Fibroblast of the aortic adventitia (primary cell): ENCODE measurements at places on chromosomes 16 and 17. TPM values are rescaled to one million over a fixed set of nuclear protein-coding genes. Genes with fewer than 3 reads are reported as not detected.

The WSCD1 gene
- total RNA-seq: 0.16 and 0.18 TPM in 2 replicates

The ERN1 gene
- total RNA-seq: 11.6 and 13.3 TPM in 2 replicates

The GRAP gene
- total RNA-seq: under 0.01 TPM in 1 of 2 replicates, not detected in the other

The WIPF2 gene
- total RNA-seq: 4.1 and 9.6 TPM in 2 replicates

DNA sequence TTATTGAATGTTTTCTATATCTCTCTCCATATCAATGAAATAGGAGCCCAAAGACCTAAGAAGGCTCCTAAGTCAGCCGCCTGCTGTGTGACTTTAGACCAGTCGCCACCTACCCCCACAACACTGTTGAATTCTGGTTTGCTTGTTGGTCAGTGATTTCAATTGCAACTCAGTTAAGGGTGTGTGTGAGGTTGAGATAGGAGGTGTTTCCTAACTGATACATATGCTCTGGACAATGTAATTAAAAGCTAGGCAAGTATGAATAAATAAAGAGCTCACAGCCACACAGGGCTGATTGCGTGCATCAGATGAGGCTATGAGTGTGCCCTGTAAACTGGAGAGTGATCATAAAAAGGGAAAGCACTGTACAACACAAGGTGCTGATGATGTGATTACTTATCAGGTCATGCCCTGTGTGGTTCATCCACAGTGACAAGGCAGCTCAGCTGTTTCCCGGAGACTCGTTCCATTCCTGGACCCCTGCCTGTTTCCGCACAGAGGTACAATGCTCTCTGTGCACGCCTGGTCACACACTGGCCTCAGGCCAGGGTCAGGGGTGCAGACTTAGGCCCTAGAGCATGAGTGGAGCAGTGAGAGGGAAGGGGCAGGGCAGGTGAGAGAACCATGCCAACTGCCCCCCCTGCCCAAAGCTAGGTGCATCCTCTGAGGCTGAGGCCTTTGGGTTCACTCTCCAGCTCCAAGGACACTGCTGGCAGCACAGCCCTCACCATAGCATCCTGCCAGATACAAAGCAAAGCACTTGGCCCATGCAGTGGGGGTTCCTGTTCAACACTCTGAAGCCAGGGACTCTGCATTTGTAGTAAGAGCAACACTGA, 3.3 kb upstream of the KRT35 start:
- DNase-seq: no peak

DNA sequence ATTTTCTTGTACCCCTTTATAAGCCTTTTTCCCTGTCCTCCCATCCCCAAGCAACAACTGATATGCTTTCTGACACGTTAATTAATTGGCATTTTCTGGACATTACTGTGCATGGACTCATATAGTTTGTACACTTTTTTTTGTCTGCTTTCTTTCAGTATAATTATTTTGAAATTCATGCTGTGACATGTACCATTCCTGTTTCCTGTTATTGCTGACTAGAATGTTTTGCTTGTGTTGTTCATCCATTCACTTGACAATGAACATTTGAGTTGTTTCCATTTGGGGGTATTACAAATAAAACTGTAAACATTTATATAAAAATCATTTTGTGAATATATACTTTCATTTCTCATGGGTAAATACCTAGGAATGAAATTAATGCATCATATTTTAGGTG, 50.6 kb downstream of the RBBP6 start:
- DNase-seq: no peak

- DNase-seq: peak; percentile 74
Observed at GRCh38 chr17:77233635-77234334, 93.0 kb downstream of the SEC14L1 start.

DNA sequence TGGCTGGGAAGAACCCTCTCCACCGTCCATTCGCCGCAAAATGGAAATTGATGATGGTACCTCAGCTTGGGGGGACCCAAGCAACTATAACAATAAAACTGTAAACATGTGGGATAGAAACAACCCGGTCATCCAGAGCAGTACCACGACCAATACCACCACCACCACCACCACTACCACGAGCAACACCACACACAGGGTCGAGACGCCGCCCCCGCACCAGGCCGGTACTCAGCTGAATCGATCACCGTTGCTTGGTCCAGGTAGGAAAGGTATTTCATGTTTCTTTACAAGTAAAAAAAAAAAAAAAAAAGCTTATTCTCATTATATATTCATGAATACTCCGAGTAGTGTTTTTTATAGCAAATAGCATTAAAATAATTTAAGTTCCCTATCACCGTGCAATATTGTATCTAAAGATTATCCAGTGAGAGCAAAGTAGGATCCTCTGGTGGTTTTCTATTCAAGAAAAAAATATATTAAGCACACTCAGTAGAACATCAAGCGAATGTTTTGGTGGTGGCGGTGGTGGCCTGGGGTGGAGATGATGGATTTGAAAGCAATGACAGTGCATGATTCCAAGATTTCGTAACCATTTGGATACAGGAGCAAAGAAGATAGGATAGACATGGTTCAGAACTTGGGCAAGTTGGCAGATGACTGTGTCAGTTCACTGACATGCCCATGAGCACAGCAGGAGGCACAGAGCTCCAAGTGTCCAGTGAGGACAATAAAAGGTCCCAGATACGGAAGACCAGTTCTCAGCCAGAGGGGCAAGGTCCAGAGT, 77.2 kb downstream of the TMC6 start:
- DNase-seq: no peak

DNA sequence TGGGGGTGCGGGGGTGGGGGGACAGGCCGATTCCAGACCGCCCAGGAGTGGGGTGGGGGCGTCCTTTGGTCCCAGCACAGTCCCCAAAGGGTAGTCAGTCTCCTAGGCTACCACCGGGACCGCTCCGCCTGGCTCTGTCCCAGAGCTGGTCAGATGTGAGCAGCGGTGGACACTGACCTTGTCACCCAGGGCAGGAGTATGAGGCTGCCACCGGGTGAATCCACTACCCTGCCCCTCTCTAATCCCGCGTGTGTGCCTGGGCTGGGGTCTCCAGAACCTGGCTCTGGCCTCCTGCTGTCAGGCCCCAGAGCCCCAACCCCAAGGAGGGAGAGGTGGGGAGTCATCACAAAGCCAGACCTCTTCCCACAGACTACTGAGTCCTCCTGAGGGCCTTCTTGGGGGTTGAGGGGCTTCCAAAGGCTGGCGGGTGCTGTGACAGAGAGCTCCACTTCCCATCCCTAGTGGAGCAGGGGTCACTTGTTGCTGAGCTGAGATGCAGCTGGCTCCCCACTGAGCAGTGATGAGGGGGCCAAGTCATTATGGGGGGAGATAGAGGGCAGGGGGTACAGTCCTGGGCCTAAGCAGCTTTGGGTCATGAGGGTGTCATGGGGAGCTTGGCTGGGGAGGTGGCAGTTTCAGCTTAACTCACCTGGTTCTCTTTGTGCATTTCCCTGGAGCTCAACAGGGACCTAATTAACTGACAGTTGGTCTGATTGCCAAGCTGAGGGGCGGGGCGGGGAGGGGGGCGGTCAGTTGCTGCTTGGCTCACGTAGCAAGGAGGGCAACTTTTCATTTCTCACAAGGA, 1.2 kb downstream of the PPP1R1B start:
- no peak for DNase-seq

DNA sequence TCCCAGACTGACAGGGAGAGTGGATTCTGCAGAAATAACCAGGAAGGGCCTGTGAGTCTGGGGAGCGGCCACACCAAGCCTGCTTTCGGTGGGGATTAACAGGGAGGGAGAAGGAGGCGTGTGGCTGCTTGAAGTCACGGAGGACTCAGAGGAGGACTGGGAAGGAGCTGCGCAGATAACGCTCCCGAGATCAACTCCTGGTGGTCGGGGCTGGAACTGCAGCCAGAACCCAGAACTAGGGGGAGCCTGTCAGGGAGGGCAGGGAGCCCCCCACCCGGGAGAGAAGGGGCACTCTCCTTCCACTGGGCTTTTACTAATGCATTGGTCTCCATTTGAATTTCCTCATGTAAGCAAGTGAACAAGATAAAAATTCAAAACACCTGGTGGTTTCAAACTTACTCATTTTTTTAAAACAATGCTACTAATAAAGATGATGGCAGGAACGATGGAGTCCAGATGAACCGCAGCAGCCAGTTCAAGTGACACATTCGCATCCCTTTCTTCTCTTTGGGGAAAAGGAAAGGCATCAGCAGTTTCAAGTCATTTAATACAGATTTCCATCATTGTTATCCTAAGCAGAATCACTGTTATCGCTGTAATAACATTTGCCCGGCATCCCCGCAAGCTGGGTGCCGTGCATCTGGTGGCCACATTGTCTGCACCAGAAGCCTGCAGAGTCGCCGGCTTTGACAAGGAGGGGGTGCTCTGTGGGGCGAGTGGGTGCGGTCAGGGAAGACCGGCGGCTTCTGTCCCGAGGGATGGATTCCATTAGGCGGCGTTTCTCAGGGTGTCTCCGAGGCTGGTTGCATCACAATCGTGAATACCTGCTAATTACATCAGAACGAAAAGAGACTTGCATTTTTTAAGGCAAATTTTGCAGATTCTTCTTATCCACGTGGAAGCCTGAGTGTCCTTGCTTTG, 183.0 kb downstream of the FOXL1 start:
- peak; percentile 81 for DNase-seq

- DNase-seq: no peak
Observed at GRCh38 chr17:8506145-8506544, 70.5 kb downstream of the NDEL1 start.

- peak; percentile 97 for DNase-seq
Observed at GRCh38 chr17:63275318-63275970, 170.7 kb downstream of the CYB561 start.

GRCh38 chr17:22460461-22461063, 768.2 kb downstream of the KCNJ18 start:
- DNase-seq: no peak

GRCh38 chr16:97822-98221, 19.8 kb downstream of the MPG start:
- DNase-seq: no peak
